ENCODE measurements at places on chromosomes 5 and 9.
A peak's percentile ranks its signal among the peaks of the same experiment; 100 is the strongest.

DNA sequence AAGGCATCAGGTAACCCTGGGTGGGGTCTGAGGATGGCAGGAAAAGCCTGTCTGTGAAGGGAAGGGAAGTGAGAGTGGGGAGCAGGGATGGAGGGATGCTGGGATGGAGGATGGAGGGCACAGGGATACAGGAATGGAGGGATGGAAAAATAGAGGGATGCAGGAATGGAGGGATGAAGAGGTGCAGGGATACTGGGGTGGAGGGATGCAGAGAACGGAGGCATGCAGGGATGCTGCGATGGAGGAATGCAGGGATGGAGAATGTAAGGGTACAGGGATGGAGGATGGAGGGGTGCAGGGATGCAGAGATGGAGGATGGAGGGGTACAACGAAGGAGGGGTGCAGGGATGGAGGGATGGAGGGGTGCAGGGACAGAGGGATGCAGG lies 9.1 kb downstream of the PTGES2 start:
- DNase-seq, result no peak

DNA sequence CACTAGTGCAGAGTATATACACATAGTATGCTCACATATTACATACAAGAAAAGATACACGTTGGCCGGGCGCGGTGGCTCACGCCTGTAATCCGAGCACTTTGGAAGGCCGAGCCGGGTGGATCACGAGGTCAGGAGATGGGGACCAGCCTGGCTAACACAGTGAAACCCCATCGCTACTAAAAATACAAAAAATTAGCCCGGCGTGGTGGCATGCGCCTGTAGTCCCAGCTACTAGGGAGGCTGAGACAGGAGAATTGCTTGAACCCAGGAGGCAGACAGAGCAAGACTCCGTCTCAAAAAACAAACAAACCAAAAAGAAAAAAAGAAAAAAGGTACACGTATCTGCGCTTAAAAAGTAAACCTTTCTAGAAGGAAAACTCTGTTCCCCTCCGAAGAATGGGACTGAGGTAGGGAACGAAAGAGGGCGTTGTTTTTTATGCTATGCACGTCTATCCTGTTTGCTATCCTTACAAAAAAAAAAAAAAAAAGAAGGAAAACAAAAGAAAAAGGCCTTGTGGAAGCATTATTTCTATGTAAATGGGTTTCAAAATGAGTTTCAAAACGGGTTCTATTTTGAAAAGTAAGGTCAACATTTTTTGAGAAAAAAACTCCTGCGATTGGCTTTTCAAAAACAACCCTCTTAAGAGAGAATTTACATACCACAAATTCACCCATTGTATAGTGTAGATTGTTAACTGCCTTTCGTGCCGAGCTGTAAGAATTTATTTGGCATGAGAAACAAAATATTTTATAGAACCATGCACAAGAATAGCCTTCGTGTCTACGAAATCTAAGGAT lies 1.2 kb downstream of the AK3 start:
- DNase-seq, result no peak

DNA sequence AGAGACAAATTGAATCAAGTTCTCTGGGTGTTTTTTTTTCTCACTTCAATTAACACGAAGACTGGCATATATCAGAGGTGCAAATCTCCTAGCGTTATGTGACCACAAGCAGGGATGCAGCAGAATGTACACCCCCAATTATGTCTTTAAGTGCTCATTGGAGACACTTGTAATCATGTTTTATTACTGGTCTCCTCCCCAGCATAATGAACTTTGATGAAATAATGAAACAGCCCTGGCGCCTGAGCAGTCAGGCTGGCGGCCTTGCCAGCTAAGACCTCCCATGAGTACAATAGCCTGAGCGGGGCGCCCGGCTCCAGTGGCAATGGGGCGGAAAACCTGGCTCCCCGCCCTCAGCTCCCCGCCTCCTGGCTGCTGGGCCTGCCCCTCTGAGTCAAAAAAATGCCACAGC lies 209.4 kb upstream of the MSX2 start:
- DNase-seq, result no peak

DNA sequence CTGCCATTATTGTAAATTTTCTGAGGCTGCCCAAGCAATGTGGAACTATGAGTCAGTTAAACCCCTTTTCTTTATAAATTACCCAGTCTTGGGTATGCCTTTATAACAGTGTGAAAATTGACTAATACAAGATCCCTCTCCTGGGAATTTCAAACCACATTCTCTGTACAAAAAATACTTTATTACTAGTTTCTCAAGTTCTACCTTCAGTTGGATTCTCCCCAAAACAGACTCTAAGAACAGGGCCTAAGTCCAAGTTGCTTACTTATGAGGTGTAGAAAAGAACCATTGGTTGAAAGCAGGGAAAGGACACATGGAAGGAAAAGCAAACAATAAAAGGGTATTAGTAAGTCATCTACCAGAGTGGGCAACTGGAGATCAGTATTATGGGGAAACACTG lies 343.2 kb downstream of the TMEM232 start:
- DNase-seq, result no peak

DNA sequence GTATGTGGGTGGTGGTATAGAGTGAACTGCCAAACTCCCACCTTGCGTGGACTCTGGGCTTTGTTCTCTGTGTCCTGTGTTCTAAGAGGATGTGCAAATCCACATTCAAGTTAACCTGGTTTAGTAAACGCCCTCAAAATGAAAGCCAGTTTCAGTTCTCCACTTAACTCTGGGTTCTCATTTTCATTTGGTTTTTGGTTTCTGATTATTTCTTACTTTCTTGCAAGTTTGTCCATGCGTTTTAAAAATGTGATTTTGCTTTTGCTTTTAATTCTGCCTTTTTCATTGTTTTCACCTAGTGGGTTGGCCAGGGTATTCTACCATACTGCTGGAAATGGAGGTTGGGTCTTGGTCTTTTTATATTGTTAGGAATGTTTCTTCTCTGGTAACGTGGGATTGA lies 38.2 kb downstream of the GALNT10 start:
- DNase-seq, result no peak

DNA sequence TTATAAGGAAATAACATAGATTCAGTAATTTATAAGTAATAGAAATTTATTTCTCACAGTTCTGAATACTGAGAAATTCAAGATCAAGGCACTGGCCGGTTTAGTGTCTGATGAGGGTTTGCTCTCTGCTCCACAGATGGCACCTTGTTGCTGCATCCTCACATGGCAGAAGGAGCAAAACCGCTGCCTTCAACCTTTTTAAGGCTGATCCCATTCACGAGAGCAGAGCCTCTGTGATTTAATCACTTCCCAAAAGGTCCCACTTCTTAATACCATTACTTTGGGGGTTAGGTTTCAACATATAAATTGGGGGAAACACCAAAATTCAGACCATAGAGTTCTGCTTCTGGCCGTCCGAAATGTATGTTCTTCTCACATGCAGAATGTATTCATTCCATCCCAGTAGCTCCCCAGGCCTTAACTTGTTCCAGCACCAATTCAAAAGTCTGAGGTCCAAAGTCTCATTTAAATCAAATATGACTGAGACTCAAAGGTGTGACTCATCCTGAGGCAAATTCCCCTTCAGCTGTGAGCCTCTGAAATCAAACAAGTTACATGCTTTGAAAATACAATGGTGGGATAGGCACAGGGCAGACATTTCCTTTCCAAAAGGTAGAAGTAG lies 30.6 kb downstream of the BAAT start:
- no peak for DNase-seq

DNA sequence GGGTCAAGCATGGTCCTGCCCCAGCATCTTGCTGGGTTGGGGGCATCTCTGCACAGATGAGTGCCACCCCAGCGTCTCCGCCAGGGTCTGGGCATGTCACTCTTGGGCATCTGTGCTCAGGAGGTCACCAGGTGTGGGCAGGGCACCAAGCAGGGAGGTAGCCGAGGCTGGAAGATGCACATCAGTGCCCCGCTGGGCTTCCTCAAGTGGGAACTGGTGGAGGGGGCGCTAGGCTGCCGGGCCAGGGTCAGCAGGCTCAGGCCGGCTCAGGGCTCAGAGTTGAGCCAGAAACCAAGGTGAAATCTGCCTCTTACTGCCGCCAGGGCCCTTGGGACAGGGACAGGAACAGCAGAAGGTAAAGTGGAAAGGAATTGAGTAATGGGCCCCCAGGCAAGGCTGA lies 4.0 kb upstream of the FUT7 start:
- DNase-seq, result no peak

DNA sequence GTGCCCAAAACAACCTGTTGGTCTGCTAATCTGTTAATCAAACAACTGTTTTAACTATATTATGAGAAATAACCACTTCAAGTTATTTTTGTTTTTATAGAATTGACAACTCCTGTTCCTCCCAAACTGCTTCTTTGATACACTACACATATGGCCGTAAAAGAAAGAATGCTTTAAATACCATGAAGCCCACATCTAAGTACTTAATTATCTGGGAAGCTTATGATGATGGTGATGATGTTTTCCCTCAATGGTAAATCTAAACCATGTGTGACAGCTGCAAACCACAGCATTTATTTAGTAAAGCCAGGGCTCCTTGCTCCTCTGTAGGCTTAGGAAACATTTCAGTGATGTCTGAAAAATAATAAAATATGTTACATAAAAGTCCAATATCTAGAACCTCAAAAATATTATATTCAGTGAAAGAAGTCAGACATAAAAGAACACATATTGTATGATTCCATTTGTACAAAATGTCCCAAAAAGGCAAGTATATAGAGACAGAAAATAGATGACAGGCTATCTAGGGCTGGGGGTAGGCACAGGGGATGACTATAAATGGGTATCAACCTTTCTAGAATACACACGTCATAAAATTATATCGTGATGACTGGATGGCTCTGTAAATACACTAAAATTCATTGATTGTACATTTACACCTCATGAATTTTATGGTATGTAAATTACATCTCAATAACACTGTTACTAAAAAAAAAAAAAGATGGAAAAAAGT lies 154.1 kb downstream of the EFNA5 start:
- DNase-seq, result no peak

DNA sequence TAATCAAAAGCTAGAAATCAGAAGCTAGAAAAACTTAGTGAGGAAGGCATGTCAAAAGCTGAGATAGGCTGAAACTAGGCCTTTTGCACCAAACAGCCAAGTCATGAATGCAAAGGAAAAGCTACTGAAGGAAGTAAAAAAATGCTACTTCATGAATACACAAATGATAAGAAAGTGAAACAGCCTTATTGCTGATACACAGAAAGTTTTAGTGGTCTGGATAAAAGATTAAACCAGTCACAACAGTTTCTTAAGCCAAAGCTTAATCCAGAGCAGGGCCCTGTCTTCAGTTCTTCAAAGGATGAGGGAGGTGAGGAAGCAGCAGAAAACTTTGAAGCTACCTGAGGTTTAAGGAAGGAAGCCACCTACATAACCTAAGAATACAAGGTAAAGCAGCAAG lies 102.5 kb upstream of the SH3GL2 start:
- no peak for DNase-seq

DNA sequence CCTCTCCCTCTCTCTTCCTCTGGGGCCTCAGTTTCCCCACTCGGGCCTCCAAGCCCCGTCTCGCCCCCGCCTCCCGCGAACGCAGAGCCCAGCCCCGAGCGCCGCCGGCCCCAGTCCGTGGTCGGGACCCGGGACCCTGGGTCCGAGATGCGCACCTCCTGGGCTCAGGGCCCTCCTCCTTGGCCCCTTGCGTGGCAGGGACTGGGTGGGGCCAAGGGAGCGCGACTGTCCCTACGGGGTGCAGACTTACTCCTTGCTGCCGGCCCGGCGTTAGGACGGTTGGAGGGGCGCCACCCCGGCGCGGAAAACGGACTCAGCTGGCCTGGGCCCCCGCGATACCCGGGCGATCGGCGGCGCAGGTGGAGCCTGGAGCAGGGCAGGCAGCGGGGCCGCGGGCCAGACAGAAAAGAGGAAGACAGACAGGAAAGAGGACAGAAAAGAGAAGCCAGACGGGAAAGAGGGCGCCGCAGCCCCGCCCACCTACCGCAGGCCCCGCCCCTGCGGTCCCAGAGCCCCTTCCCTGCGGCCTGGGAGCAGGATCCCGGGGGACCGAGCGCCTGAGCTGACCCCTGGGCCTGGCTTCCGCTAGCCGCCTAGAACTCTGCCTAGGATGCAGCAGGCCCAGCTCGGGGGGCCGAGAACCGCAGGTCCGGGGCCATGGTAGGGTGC lies at the start of gene GBGT1:
TSS of gene GBGT1 (minus strand) at position 411 of the 669 bp plus-strand sequence. CDS start 1,502 bp downstream, outside the sequence.
- DNase-seq, result no peak

DNA sequence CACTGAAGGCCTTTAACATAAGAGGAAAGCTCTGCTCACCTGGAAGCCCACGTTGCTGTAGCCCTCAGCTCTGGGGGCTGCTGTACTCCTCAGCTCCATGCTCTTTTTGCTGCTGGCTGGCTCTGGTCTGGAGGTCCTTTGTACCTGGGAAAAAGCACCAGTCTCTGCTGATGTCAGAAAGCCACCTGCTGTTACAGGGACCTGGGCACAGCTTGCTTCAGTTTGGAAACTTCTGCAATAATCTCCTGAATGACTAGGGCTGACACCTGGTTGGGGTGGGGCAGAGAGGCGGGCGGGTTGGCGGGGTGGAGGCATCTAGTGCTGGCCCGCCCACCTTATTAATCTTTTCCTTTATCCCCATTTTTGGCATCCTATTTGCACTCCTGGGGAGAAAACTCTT lies at the start of gene SLC28A3:
TSS of gene SLC28A3 (minus strand) at position 224 of the 400 bp plus-strand sequence. CDS start at position 99, 125 bp downstream.
- DNase-seq, result peak; percentile 28

GRCh38 chr5:6803981-6804550 lies 90.8 kb downstream of the TENT4A start:
- no peak for DNase-seq

- DNase-seq, result no peak
These were observed 82.9 kb downstream of the NREP start for GRCh38 chr5:111673891-111674626.

GRCh38 chr9:121757281-121757585 lies 105.8 kb downstream of the DAB2IP start:
- no peak for DNase-seq

DNA sequence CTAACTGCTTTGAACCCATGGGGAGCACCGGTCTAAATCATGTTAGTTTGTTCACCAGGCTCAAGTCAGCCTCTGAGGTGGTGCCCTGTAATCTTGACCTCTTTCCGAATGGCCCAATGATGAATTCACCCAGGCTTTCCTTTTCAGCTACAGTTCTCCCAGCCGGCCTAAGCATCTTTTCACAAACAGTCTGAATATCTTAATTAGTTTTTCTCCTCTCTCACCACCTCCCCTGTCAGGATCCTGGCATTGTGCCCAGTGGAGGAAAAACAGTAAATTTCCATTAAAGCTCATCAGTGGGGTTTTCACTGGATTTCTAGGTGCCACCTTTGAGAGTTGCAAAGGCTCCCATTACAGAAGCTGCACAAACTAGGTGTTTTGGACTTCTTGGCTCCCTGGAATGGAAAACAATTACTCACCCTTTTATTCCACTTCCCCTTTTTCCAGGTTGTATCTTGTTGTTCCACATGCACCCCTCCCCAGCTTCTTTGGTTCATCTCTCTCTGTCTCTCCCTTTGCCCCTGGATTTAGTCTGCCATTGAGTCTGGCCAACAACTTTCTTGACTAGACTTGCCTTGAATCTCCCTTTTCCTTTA lies 69.4 kb upstream of the ADAMTSL1 start:
- DNase-seq, result no peak

- DNase-seq, result no peak
These were observed 106.3 kb downstream of the SLC1A3 start for GRCh38 chr5:36712706-36713105.

DNA sequence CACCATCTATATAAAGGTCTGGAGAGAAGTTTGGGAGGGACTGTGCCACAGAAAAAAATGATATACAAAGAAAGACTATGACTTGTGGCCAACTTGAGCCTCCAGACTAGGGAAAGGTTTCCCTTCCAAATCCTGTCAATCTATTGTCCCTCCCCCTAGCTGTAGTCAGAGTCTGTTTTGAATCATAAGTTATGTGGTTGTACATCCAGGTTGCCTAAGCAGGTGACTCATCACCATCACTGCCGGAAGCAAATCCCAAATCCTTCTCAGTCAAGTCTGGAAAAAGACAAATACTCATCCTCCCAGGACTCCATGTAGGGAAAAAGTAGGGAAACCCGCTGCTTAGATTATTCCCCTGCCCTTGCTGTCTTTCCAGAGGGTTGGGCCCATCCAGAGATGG lies 235.7 kb downstream of the CDK5RAP2 start:
- no peak for DNase-seq
